ENCODE measurements at places on chromosomes 3 and 15.

DNA sequence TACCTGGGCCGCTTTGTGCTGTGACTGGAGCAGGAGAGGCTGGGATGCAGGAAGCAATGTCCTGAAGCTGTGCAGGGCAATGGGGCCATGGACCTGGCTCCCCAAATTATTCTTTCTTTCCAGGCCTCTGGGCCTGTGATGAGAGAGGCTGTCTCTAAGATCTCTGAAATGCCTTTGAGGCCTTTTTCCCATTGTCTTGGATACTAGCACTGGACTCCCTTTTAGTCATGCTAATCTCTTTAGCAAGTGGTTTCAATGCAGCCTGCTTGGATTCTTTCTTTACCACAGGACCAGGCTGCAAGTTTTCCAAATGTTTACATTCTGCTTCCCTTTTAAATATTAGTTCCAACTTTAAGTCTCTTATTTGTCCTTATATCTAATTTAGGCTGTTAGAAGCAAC, 64.8 kb upstream of the SGO1 start:
- ATAC-seq = no peak

DNA sequence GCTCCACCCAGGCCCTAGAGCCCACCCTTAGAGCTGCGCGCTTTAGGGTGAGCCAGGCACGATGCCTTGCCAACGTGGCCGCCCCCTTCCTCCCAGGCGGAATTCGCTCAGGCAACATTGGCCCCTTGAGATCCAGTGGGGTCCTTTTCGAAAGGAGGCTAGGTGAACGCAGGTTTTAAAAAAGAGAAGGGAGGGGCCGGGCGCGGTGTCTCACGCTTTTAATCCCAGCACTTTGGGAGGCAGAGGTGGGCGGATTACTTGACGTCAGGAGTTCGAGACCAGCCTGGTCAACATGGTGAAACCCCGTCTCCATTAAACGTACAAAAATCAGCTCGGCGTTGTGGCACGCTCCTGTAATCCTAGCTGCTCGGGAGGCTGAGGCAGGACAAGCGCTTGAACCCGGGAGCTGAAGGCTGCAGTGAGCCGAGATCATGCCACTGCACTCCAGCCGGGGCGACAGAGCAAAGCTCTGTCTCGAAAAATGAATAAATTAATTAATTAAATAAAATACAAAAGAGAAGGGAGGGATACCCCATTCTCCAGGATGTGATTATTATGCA, 984 bp upstream of the RPP25 start:
- no peak for ATAC-seq

DNA sequence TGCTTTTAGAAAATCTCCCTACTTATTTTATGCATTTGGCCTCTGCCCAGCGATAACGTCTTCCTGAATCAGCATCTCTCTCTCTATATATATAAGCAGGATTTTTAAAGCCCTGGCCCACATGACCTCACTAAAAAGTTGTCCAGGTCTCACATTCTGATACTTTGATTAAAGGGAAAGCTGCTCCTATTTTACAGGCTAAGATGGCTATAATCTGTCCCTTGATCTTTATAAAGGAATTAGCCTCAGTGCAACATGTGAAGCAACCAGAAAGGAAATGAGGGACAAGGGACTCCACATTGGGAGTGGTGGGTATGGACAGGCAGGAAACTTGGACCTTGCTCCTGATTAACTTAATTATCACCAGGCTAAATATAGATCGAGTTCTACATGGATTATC, 25.6 kb upstream of the MUC13 start:
- ATAC-seq = no peak

DNA sequence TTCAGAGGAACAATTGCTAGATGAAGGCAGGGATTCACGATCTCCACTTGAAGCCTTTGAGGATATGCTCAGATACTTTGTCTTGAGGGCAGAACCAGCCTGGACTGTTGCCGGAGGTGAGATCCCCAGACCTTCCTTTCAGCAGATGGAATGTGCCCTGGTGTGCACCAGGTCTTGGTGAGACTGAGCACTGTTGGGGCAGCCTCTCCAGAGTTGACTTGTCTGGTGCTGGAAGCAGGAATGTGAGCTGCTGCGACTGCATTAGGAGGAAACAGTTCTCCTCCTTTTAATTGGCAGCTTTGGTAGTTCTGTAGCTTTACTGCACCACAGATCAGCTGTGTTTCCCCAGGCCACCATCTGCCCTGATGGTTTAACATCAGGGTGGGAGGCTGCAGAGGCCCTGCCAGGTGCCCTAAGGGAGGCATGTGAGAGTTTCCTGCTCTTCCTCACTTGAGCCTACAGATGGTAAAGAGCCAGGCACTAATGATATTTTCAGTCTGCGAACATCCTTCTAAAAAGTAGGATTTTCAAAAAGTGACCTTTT, 58.5 kb downstream of the CTDSPL start:
- no peak for ATAC-seq

DNA sequence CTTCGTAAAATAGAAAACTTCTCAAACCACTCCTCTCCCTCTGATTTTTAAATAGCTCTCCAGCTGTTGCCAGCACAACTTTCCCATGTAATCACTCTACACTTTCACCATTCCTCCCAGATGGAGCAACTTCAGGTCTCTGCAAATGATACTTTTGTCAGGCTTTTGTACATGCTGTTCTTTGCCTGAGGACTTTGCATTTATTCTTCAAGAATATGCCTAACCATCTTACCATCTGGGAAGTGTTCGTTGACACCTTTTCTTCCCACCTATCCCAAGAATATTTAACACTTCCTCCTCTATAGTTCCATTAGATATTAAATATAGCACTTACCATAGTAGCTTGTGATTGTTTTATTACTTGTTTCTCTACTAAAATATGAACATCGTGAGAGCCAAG, 703.7 kb downstream of the CADM2 start:
- no peak for ATAC-seq

DNA sequence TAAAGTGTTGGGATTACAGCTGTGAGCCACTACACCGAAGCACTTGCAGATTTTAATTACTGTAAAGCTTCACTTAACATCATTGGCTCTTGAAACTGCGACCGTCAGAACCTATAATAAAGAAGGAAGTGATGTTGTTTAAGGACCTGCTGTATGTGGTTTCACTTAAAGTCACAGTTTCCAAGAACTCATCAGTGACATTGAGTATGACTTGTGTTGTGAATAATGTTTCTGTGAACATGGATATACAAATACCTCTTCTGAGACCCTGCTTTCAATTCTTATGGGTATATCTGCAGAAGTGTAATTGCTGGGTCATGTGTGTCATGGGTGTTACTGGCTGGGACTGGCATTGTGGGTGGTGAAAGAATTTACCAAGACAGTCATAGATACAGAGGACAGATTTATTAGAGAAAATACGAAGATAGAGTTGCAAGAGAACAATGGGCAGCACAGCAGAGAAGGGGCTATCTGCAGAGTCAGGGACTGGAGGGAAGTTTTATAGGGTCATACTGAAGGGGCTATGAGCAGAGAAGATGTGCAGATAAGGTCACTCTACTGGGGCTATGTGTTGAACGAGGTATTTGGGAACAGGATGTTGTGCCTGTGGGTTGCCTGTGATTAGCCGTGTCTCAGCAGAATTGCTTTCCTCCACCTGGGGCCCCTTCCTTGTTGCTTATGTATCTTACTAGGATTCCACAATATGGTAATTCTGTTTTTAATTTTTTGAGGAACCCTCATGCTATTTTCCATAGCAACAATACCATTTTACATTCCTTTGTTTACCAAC, 4.5 kb downstream of the NDUFB5 start:
- ATAC-seq = no peak

DNA sequence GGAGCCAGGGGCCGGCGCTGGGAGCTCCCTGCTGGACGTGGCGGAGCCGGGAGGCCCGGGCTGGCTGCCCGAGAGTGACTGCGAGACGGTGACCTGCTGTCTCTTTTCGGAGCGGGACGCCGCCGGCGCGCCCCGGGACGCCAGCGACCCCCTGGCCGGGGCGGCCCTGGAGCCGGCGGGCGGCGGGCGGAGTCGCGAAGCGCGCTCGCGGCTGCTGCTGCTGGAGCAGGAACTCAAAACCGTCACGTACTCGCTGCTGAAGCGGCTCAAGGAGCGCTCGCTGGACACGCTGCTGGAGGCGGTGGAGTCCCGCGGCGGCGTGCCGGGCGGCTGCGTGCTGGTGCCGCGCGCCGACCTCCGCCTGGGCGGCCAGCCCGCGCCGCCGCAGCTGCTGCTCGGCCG, 1.5 kb downstream of the SMAD6 start:
- no peak for ATAC-seq

DNA sequence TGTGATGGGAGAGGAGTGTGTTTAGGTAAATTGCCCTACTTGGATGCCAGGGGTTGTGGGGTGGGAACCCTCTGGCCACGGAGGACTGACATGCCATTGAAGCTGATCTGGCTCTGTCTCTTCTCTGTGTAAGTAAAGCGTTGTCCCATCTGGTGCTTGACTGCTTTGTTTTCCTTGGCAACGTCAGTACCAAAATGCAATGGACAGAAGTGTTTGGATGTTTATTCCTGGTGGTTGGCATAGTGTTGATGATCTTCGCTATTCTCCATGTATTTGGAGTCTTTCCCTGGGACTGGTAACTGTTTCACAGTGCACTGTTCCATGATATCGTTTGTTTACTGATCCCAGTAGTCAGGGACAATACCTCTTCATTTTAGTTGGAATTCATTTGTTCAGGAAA, 130.5 kb upstream of the MCTP2 start:
- no peak for ATAC-seq

GRCh38 chr3:119297169-119297568, 3.0 kb downstream of the ARHGAP31 start:
- no peak for ATAC-seq

Data from gastroesophageal sphincter (tissue), 4 donors.